Femur (tissue), 1 donor: ENCODE measurements at places on chromosomes 11 and 22.

DNA sequence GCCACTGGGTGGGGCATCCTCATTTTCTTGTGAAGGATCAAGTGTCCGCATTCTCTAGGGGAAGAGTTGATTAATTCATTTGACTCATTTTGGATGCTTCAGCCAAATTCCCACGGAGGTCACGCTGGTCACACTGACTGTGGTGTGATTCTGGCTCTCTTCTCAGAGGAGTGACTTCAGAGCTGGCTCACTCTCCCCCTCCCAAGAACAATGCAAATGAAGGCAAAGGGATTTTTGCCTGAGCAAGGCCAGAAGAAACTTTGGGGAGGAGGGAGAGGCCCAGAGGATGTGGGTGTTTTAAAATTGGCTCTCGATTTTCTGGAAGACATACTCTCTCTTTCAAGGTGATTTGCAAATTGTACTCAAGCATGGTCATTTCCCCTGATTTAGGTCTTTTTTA, 51.1 kb upstream of the LMO2 start:
- no peak for DNase-seq

GRCh38 chr11:70359451-70360205, 38.7 kb upstream of the CTTN start:
- DNase-seq = no peak

DNA sequence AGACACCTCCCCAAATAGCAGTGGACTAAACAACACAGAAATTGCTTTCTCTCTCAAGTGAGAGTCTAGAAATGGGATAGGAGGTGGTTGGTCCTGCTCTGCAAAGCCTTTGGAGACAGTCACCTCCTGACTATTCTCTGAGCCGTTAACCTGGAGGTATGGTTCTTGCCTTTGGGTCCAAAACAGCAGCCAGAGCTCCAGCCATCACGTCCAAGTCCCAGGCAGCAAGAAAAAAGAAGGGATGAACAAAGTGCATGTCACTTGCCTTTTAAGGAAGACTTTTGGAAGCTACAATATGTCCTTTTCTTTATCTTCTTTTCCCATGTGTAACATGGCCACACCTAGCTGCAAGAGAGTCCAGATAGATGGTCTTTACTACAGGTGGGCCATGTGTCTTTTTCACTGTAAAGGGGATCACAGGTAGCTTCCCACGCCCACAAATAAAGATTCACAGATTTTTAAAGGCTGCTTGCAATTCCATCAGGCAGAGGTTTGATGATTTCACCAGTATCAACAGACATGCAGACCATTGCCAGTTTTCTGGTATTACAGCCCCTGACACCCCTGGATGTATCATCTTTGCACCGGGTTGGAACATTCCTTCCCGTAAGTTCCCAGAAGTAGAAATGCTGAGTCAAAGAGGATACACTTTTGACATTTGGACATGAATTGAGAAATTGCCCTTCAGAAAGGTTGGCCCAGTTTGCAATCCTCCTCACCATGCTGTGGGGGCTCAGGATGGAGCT, 66.0 kb downstream of the MYEOV start:
- peak; percentile 3 for DNase-seq

DNA sequence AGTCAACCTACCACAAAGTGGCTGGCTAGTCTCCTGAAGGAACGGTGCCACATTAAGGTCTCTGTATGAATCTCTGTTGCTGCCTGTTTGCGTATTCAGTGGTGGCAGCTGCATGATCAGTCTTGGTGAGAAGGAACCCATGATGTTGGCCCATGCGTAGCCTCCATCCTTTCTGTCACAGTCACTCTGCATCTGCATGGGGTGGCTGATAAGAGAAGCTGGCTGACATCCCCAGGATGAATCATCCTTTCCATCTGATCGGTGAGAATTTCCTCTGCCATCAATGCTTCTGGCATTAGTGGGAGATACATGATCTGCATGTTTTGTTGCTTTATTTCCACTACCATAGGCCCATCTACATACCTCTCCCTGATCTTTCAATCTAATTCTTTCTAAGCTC, 199.0 kb upstream of the NECTIN1 start:
- no peak for DNase-seq

DNA sequence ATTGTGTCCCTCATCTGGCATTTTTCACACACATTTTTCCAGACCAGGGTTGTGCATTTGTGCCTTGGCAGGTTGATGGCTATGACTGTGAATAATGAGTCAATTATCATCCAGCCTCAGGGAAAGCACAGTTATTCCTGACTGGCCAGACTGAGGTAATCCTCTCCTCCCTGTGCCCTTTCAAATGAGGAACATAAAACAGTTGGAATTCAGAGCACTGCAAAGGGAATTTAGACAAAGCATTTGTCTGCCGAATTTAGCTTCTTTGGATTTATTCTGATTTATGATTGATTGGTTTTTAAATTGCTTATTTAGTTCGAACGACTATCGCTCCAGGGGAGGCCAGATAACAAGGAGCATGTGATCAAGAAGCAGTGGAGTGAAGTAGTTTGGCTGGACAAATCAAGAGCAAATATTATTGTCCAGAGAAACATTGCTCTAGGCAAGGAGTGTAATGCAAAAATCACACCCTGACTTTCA, 30.8 kb upstream of the RAG2 start:
- no peak for DNase-seq

DNA sequence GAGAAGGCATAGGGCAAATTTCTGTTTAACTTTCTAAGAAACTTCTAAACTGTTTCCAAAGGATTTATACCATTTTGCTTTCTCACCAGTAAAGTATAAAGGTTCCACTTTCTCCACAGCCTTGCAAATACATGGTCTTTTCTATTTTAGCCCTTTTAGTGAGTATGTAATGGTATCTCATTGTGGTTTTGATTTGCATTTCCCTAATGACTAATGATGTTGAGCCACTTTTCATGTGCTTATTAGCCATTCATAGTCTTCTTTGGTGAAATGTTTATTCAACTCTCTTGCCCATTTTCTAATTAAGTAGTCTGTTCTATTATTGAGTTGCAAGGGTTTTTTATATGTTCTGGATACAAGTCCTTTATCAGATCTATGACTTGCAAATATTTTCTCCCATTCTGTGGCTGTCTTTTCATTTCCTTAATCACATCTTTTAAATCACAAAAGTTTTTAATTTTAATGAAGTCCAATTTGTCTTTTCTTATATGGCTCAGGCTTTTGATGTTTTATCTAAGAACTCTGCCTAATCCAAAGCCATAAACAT, 83.8 kb upstream of the KCNQ1OT1 start:
- DNase-seq = no peak

- no peak for DNase-seq
These were observed 76.2 kb upstream of the TP53I11 start for GRCh38 chr11:45026835-45027234.
